ENCODE measurements at places on chromosomes 3 and 15.

DNA sequence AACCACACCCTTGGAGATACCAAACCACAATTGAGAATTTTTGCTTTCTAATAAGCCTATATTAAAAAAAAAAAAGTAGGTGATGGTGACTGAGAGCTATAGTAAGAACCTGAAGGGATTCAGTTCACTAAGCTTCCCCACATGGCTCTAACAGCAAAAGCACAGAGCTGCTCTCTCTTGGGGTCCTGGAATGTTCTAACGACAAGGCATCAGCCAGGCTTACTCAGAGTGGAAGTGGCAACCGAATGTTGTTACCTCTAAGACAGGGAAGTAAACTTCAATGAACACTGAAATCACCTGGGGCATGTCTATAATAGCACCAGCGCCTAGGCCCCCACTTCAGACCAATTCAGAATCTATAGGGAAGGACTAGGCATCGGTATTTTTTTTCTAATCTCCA is 397.7 kb downstream of the MAGI1 start:
- no peak for DNase-seq

DNA sequence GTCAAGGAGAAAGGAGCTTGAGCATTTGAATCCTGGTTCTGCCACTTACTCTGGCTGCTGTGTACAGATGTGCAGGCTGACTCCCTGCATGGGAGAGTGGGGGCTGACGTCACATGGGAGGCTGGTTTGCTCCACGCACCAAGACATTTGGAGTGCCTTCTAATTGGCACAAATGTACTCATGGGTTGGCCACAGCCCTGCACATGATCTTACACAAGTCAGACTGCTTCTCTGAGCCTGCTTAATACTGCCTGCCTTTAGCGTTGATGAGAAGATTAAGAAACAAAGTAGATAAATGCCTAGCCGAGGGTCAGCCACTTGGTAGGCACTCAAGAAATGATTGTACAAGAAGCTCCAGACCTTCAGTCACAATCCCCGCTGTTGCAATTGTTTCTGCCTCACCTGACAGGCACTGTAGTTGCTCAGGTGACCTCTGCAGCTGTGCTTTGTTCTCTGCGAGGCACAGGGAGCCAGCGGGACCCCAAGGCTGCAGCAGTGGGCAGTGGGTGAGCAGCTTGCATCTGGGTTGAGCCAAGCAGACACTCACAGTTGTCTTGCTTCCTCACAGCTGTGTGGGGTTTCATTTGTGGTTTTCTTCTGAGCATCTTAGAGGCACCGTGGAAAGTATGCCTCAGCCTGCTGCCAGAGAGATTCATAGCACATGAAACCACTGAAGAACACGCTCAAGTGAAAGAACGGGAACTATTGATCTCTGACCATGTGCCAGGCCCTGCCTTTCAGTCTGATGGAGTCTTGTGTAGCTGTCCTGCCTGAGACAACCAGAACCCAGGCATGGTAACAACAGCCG is 33.1 kb downstream of the GRK7 start:
- peak; percentile 65 for DNase-seq

DNA sequence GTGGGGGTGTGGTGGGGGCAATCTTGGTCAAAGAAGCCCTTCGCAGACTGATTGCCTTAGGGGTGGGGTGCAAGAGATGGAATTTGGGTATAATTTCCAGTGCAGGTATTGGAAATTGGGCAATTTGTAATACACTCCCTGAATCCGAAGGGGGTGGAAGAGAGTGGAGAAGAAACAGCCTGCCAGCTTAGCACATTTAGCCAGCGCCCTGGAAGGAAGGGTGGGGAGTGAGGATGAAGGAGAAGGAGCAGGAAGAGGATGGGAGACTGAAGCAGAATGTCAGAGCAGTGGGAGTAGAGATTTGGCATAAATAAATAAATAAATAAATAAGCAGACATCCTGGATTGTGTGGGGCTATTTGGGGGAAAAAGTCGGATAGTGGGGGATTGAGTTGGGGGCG is 1.6 kb downstream of the GAP43 start:
- DNase-seq, result no peak

DNA sequence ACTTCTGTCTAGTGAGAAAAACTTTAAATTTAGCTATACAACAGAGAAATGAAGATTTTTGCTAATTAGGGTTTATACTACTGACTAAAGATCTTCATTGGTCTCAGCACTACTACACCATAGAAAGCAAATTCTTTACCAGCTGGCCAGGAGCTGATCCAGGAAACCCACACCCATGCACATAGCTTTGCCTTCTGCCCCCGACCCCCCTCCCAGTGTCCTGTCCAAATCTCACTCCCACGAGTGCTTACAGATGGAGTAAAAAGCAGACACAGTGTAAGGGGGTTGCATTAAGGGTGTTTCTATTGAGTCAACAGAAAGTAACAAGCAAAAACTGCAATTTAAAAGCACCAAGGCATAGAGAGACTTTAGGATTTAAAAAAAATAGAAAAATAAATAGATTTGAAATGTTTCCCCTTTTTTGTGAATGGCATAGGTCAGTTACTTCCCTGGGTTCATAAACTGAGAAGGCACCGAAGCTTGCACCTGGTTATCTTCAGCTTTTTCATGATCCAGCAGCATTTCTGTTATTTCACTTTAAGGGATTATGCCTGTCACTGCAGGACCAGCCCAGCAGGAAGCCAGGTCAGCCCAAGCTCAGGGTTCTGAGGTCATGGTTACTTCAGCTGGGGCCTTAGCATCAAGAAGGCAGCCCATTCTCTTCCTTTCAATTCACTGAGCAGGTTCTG is 124.3 kb downstream of the CTNNB1 start:
- no peak for DNase-seq

- peak; percentile 77 for DNase-seq
These were observed 60.3 kb downstream of the HEG1 start for GRCh38 chr3:124995460-124995994.

GRCh38 chr15:68334661-68335124 is 57.1 kb downstream of the FEM1B start:
- DNase-seq, result no peak

- DNase-seq, result no peak
These were observed 227.8 kb upstream of the P2RY1 start for GRCh38 chr3:152607179-152607578.

DNA sequence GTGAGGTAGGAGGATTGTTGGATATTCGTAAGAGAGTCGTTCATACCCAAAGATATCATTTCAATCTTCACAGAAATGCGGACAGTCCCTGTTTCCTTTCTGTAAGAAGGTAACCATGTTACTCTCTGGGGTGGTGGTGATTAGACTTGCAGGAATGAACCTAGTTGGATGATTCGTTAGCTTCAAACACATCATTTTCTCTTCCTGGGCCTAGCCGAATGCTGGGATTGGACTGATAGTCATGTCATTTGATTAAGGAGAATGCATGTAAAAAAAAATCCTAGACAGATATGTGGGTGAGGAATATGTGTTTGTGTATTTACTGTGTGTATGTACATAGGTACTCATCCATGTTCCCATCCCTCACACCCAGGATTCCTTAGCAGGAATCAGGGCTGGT is 12.4 kb downstream of the SLCO3A1 start:
- DNase-seq, result no peak

DNA sequence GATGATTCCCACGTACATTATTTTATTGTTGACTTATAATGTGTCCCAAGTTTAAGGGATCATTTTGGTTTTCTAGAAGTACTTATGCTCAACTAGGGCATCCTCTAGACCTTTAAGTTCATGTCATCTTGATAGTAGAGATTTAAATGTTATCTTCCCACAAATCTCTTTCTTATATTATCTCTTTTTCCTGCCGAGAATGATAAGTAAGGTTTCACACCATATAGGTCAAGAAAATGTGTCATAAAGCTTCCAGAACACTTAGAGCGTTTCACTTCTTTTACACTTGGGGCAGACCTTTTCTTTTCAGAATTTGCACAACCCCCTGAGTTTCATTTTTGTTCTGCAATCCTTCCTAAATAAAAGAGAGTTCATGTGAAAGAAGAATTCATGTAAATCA is 142.0 kb upstream of the CBLB start:
- no peak for DNase-seq

- no peak for DNase-seq
These were observed 231.2 kb downstream of the BBX start for GRCh38 chr3:107753976-107754375.

DNA sequence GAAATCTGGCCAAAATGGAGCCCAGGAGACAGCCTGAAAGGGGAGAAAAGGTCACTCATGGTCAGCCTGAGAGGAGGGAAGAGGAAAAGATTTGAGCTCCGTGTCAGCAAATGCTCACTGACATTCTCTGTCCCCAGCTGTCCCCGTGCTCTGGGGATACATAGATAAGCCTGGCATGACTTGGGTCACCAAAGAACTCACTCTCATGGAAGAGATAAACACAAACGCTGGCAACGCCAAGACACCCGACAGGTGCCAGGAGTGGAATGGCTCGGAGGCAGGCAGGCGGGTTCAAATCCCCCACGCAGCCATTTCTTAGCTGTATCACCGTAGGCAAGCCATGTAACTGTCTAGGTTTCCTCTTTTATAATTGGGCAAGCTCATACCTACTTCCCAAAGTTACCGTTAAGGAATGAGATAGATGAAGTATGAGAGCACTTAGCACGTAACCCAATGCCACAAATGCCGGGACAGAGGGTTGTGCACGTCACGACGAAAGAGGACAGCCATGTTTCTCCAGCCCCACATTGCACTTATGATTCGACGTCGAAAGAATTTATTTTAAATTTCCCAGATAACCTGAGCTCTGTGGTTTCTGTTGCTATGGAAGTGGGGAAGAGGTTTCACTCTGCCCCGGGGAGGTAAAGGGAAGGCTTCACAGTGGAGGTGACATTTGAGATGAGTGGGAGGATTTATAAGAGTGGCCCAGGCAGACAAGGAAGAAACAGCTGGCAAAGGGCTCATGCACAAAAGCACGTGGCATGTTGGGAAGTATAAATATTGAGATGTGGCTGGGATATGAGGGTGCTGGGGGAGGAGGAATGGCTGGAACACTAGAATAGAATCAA is 41.4 kb upstream of the TSEN2 start:
- DNase-seq, result no peak

DNA sequence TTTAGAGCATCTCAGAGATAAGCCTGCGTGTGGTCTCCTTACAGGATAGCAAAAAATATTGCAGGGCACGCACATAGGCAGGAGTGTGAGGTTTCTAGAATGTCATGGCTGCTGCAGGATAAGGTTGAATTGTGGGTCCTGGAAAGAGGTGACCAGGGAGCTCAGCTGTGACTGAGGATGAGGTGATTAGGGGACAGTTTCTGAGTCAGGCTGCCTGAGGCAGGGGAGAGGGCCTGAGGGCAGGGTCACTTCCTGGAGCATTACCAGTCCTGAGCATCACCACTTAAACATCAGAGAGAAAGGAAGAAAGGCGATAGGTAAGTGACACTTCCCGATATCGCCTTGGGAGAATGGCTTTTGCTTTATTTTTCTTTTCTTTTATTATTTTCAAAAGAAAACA is 813.8 kb downstream of the TUSC7 start:
- no peak for DNase-seq

DNA sequence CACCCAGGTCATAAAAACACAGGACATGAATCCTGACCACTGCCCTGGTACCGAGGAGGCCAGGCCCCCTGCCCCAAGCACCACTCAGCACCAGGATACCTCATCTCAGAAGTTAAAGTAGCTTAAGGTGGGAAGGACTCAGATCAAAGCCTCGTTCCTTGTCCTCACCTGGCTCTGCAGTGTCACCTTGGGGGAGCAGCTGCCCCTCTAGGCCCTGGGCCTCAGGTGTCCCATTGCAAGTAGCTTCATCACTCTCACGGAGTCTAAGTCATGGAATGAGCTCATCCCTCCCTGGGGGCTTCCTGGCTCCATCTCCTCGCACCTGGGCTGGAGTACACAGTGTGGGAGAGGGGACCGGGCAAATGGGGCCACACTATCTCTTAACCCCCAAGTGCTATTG is 148.0 kb downstream of the TPRA1 start:
- peak; percentile 21 for DNase-seq

- no peak for DNase-seq
These were observed 531 bp upstream of the BLOC1S6 start for GRCh38 chr15:45586601-45587094.

- no peak for DNase-seq
These were observed 481.2 kb downstream of the FOXP1 start for GRCh38 chr3:71102111-71102983.

DNA sequence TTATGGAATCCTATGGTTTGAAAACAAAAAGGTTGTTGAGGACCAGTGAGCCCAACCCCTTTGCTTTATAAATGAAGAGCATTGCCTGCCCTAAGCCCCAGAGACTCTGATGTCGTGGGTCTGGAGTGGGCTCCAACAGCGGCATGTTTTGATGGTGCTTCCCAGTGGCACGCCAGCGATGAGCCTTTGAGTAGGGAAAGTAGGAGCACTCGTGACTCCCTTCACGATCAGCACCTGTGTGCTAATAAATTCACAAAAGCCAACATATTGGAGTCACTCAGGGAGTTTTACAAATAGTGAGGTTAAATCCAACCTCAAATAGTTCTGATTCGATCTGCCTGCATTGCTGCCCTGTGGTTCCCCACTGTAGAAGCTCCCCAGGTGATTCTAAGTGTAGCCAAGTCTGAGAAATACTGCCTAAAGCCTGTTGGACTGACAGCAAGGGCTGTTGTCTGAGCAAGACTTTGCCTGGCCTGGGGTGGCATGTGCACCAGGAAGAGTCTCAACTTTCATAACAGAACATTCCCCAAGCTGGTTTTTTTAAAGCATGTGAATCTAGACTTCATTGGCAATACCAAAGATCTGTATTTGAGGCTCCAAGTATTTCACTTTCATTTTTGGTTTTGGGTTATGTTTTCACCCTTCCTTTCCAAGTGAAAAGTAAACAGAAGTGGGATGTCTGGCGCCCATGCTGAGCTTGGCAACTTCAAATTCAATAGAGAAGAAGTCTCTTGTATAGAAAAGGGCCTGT is 9.9 kb downstream of the CCR5 start:
- no peak for DNase-seq

DNA sequence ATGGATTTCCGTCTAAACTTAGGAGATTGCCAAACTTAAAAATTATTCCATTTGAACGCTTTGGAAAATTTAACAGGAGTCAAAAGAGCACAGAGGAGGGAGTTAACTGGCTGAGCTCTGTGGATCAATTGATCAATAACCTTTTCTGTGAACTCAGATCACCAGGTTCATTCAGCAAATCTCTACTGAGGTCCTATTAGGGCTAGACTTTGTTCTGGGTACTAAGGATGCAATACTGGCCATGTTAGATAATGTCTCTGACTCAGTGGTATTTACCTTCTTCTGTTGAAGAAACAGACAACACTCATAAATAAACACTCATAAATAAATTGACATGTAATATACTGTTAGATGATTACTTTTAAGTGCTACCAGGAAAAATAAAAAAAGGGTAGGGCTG is 323.4 kb upstream of the SUCLG2 start:
- no peak for DNase-seq

- no peak for DNase-seq
These were observed 183.2 kb downstream of the P3H2 start for GRCh38 chr3:189937302-189938127.

GRCh38 chr3:115160295-115160694 is 13.2 kb upstream of the ZBTB20 start:
- no peak for DNase-seq

GRCh38 chr3:152094406-152094805 is 174.3 kb upstream of the MBNL1 start:
- no peak for DNase-seq

- DNase-seq, result no peak
These were observed 245.0 kb upstream of the RASGRP1 start for GRCh38 chr15:38809621-38810020.

Data from sciatic nerve (tissue), 2 donors.